K562 (cell line): ENCODE measurements at places on chromosomes 3 and 15. TPM values are rescaled to one million over a fixed set of nuclear protein-coding genes. Genes with fewer than 3 reads are reported as not detected.

DNA sequence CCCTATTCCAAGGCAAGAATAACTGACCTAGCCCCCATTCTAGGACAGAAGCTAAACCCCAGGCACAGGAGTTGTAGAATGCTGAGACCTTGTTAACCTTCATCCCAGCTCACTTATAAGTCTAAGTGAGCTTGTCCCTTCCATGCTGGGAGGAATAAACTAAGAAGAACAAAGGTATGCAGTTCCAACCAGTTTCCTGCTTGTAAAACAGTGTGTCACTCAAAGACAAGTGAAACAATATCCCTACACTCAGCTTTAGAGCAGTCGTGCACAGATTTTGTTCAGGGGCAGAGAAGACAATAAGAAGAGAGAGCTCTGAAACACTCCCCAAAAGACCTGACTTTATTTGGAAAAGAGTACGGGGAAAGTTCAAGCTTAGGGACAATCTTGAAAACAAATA lies 292.1 kb downstream of the CGGBP1 start:
- no peak for DNase-seq

Gene TMC3
- not detected in 2 replicates for total RNA-seq

DNA sequence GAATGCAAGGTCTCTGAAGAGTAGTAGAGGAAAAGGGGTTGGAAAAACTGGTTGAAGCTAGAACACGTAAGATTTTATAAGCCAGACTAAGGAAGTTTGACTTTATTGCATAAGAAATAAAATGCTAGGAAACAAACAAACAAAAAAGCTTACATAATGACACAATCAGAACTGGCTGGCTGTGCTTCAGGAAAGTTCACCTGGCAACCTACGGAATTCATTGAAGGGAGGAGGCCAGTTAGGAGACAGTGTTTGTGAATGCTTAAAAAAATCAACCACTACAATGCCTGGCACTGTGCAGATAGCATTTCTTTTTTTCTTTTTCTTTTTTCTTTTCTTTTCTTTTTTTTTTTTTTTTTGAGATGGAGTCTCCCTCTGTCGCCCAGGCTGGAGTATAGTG lies 1.9 kb upstream of the ICE2 start:
- no peak for DNase-seq

GRCh38 chr15:98830034-98830634 lies 177.5 kb downstream of the PGPEP1L start:
- DNase-seq: no peak

- no peak for DNase-seq
Measured at GRCh38 chr3:15476378-15476777, 45.1 kb downstream of the COLQ start.

DNA sequence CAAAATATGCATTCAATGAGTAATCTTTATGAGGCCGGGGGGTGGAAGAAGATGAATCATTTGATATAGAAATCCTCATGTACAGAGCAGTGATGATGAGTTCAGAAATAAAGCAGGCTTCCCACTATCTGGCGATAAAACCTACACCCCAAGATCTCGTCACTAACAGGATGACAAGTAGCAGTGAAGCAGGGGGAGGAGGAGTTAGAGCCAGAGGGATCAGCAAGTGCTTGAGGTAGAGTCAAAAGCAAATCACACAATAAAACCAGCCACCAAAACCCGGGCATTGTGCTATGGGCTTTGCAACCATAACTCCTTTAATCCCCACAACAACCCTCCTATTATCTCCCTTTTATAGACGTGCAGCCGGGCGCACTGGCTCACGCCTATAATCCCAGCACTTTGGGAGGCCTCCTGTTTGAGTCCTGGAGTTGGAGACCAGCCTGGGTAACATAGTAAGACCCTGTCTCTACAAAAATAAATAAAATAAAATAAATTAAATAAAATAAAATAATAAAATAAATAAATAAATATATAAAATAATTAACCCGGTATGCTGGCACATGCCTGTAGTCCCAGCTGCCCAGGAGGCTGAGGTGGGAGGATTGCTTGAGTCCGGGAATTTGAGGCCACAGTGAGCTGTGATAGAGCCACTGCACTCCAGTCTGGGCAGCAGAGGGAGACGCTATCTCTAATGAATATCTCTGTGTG lies 53.0 kb downstream of the STARD5 start:
- DNase-seq: no peak

Gene CCDC39
- not detected in 2 replicates for total RNA-seq
